ENCODE measurements at places on chromosomes 3 and 15.

DNA sequence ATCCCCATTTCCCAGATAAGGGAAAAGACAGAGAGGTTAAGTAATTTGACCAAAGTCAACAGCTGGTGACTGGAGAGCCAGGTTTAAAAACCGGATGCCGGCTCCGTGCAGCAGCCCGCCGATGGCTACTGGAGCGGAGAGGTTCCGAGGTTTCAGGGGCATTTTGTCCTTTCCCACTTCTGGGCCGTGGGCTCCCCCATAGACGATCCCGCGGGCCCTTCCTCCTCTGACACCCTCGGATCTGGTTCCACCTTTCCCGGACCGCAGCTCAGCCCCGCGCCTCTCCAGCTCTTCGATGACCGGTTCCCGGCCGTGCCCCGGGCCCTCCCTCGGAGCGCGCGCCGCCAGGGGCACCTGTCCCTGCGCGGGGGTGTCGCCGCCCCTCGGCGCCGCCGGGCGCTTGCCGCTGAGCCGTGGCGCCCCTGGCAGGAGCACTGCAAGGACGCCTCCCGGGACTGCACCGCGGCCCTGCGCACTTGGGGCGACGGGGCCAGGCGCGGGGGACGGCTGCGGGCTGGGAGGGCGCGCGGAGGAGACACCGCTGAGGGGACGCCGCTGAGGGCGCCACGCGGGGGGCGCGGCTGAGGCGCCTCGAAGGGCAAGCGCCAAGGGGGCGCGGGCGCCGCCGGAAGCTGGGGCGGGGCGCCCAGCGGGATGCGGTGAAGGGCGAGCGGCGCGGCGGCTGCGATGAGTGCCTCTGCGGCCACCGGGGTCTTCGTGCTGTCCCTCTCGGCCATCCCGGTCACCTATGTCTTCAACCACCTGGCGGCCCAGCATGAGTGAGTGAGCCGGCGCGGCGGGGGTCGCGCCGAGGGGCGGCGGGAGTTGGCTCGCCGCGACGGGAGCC is at the start of gene TM6SF1:
TM6SF1 (plus strand) TSS at position 652 of the 847 bp plus-strand sequence; CDS start at position 688, 36 bp downstream.
- peaks cover 17% of the 10 kb centered on the region for H3K4me1 ChIP-seq
- peaks cover 47% of the 10 kb centered on the region for H3K27me3 ChIP-seq
- DNase-seq = peak; percentile 19
- H3K27ac ChIP-seq = peak within 1 kb of the TSS; percentile 77

DNA sequence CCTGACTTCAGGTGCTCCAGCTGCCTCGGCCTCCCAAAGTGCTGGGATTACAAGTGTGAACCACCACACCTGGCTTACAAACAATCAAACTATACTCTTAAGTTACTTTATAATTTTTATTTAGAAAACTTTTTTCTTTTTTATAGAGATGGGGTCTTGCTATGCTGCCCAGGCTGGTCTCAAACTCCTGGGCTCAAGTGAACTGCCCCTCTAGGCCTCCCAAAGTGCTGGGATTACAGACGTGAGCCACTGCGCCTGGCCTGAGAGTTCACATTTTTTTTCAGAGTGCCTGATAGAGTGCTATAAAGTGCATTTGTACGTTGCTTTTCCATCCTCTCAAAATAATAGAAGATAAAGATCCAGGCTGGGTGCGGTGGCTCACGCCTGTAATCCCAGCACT is 102.0 kb upstream of the TBL1XR1 start:
- peaks cover 18% of the 10 kb centered on the region for H3K4me1 ChIP-seq
- H3K36me3 ChIP-seq = no peaks in the 10 kb centered on the region
- DNase-seq = no peak
- H3K27ac ChIP-seq = no peak overlapping the region
- no peaks in the 10 kb centered on the region for H3K27me3 ChIP-seq

DNA sequence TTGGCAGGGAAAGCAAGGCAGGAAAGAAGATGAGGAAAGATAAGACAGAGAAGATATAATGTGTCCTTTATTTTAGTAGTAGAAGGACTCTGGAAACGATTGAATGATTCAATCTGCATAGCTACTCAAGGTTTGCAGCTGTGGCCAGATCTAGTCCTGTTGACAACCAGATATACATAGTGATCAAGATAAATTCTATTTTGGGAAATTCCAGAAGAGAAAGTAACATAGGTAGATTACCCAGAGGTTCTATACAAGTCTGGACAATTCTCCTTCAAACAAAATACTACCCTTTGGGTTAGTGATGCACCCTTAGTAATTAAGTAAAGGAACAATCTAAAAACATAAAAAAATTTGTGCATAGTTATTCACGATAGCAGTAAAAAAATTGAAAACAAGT is 9.4 kb downstream of the TERC start:
- H3K4me3 ChIP-seq = no peak overlapping the region
- H3K27me3 ChIP-seq = peaks cover 4% of the 10 kb centered on the region
- DNase-seq = no peak
- no peaks in the 10 kb centered on the region for H3K36me3 ChIP-seq
- H3K4me1 ChIP-seq = peaks cover 28% of the 10 kb centered on the region
- no peak overlapping the region for H3K27ac ChIP-seq

DNA sequence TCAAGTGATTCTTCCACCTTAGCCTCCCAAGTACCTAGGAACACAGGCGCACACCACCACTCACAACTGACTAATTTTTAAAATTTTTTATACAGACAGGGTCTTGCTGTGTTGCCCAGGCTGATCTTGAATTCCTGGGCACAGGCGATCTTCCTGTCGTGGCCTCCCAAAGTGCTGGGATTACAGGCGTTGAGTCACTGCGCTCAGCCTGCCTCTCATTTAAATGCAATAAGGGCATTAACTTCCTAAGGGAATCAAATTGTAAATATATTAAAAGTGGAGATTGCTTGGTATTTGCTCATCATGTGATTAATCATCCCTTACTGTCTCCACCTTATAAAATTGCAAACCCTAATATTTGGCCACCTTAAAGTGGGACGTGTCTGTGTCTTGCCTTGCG is 65.2 kb downstream of the PGPEP1L start:
- H3K27ac ChIP-seq = no peak overlapping the region
- peaks cover 2% of the 10 kb centered on the region for H3K4me1 ChIP-seq
- no peak overlapping the region for H3K4me3 ChIP-seq
- no peak for DNase-seq
- peaks cover 12% of the 10 kb centered on the region for H3K36me3 ChIP-seq

Data from activated naive CD8-positive, alpha-beta T cell treated with anti-CD3 and anti-CD28 coated beads, Interleukin-2, amount 50 U/mL, for 24 hours (primary cell).